Ascending aorta (tissue), 2 donors: ENCODE measurements at places on chromosomes 16 and 17. TPM values are rescaled to one million over a fixed set of nuclear protein-coding genes. Genes with fewer than 3 reads are reported as not detected.

QPRT gene
- total RNA-seq, result 5.7 TPM

MMP25 gene
- total RNA-seq, result 0.21 TPM

GRCh38 chr16:16073891-16074881 is 124.8 kb downstream of the ABCC1 start:
- DNase-seq, result no peak

DNA sequence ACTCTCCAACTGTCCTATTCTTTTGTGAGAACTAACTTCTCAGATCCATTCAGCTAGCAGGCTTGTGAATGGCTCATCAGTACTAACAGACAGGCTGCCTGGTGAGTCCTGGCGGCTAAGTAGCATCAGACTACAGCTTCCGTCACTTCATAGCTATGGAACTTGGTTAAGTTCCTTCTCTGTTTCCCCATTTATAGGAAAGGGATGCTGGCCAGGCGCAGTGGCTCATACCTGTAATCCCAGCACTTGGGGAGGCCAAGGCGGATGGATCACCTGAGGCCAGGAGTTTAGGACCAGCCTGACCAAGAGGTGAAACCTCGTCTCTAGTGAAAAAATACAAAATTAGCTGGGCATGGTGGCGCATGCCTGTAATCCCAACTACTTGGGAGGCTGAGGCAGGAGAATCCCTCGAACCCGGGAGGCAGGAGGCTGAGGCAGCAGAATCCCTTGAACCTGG is 49.9 kb upstream of the TANGO6 start:
- no peak for DNase-seq

GRCh38 chr17:5832886-5833285 is 237.3 kb upstream of the WSCD1 start:
- DNase-seq, result no peak

DNA sequence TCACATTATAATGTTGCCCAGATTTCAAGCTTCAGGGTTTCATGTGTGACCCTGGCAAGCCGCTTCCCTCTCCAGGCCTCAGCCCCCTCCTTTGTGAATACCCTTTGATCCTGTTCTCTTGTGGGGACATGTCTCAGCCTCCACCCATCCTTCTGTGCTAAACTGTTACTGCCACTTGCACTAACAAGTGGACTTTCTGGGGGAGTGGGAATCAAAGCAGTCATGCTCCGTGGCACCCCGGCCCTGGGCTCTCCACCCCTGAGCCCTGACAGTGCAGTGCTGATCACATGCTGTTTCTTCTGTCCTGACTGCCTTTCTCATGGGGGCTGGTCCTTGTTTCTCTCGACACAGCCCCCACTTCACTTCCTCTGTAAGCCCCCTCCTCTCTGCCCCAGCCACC is 9.7 kb upstream of the DCAF7 start:
- DNase-seq, result peak; percentile 34

DNA sequence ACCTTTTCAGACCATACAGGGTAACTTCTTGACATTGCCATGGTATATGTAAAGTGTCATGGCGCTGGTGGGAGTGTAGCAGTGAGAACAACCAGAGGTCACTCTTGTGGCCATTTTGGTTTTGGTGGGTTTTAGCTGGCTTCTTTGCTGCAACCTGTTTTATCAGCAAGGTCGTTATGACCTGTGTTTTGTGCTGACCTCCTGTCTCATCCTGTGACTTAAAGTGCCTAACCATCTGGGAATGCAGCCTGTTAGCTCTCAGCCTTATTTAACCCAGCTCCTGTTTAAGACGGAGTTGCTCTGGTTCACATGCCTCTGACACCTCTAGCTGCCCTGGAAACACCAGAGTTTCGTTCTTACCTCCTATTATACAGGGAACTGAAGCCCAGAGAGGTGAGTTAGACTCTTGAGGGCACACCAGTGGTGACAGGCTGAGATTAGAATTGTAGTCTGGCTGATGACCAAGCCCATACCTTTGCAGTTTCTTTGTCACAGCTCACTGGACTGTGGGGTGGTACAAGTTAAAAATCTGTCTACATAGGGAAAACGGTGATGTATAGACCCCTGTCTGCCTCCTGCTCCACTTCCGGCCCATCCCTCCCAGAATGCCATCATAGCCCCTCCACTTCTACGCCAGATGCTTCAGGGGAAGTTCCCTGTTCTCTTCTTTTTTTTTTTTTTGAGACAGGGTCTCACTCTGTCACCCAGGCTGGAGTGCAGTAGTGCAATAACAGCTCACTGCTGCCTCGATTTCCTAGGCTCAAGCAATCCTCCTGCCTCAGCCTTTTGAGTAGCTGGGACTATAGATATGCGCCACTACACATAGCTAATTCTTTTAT is 21.0 kb downstream of the KSR1 start:
- DNase-seq, result no peak

- no peak for DNase-seq
Observed at GRCh38 chr17:64099543-64099942, 30.4 kb downstream of the ERN1 start.

DNA sequence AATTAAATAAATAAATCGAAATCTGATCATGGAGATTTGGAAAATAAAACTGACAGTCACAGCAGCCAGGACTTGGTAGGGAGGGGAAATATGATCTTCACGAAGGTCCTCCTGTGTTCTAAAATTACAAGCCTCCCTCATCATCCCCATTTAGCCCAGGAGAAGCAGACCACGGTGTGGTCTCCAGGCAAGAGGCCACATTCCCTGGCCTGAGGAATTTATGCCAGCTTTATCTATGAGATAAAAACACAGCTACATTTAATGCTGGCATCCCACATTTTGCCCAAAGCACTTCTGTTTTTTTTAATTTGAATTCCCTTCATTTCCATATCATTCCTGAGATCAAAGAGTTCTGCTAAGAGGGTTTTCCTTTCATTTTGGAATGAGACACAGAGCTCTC is 43.2 kb downstream of the ABCC12 start:
- no peak for DNase-seq

DNA sequence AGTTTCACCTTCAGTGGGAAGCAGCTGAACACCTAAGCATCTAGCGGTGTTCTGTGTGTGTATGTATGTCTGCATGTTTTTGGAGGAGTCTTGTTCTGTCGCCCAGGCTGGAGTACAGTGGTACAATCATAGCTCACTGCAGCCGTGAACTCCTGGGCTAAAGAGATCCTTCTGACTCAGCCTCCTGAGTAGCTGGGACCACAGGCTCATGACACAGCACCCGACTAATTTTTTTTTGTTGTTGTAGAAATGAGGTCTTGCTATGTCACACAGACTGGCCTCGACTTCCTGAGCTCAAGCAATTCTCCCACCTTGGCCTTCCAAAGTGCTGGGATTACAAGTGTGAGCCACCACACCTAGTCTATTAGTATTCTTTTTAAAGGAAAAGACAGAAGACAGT is 30.2 kb upstream of the FAAP100 start:
- no peak for DNase-seq

GRCh38 chr17:65589321-65589720 is 27.9 kb upstream of the AXIN2 start:
- DNase-seq, result no peak

DNA sequence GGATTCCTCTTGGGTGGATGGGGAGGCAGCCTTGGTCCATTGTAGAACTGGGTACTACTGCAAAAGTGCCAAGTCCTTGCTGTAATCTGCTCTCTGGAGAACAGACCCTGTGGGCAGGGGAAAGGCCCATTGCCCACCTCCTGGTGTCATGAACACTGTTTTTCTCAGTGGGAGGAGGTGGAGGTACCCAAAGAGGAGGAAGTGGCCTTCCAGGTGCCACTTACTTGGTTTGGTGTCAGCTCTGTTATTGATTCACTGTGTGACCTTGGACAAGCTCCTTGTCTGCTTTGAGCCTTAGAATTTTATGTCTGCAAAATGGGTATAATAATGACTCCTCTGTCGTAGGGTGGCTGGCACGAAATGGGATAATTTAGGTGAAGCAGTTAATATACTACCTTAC is 55.8 kb downstream of the PLCG2 start:
- no peak for DNase-seq

DNA sequence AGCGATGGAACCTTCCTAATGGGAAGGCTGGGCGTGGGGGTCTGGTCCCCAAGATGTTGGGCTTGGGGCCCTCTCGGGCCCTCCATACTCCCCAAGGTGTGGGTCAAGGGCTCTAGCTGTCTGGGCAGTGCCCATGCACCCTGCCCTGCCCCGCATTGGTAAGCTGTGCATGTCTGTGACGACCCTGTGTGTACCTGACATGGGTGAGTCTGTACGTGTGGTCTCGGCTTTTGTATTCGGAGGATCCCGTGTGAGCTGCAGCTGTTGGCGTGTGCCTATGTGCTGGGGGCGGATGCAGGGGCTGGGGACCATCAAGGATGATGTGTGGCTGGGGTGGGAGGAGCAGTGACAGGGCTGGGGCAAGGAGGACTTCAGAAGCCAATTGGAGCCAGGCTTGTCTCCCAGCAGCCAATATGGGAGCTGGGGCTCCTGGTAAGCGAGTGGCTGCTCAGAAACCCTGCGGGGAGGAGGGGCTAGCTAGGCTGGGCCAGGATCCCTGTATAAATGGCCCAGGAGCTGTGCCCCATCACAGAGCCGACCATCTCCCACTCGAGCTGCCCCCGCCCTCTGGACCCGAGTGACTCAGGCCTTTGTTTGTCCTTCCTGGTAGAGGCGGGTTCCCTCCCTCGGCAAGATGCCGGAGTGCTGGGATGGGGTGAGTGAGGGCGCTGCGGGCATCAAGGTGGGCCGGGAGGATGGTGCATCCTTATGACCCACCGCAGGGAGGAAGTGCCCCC is at the start of gene NDRG4:
Gene NDRG4 (plus strand): TSS at position 529 of the 737 bp plus-strand sequence. CDS start 106 bp downstream, at position 635.
- DNase-seq, result peak; percentile 77

DNA sequence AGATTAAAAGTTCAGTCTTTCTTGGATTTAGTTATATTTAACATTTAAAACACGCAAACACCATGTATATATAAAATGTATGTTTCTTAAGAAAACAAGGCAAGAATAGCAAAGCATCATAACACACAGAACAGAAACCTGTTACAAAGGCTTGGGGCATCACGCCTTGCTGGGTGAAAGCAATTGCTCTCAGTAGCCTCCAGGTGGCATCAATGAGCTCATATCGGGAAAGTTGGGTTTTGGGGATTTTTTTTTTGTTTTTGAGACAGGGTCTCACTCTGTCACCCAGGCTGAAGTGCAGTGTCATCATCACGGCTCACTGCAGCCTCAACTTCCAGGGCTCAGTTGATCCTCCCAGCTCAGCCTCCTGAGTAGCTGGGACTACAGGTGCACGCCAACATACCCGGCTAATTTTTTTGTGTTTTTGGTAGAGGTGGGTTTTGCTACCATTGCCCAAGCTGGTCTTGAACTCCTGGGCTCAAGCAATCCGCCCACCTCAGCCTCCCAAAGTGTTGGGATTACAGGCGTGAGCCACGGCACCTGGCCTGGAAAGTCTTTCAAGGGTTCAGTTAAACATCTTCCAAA is 56.9 kb downstream of the CYB5D2 start:
- DNase-seq, result peak; percentile 59

DNA sequence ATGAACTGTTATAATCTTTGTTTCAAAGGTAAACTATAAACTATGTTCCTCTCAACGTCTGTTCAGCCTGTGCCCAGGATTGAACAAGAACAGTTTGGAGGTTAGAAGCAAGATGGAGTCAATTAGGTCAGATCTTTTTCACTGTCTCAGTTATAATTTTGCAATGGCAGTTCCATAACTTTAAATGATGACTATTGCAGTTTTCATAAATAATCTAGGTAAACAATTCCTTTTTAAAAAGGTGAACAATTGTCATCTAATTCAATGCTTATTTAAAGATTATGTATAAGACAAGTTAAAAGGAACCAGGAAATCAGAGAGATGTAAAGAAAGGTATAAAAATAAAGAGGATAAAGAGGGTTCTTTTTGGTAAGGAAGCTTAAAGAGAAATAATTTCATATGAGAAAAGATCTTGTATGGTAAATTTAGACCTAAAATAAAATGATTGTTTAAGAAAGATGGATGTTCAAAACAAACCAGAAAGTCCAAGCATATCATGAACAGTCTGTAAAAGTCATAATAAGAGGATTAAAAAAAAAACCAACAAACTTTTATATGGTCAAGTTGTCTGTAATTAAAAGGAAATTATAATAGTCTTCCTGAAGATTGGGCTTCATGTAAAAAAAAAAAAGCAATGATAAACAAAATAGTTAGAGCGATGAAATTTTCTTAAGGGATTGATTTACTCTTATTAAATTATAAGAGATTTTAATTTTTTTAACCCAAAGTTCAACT is 6.1 kb downstream of the KRTAP4-9 start:
- no peak for DNase-seq

- DNase-seq, result peak; percentile 63
Observed at GRCh38 chr17:45130681-45131615, 1.4 kb downstream of the PLCD3 start.

DNA sequence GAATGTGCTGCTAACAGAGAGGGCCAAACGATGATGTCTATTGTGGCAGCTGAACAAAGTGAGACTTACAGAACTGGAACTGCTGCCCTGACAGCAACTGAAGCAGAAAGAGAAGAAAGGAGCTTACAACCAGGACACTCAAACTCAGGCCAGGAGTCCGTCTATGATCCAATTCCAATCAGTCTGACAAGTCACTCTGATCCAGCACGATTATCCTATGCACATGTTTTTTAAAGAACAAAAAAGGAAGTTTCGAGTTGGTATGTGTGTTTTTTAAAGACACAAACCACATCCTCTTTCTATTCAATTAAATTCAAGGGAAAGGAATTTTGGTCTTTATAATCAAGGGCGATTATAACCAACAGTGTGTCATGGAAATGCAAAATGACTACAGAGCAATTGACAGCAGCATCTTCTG is 42.4 kb upstream of the MTMR4 start:
- no peak for DNase-seq

GRCh38 chr16:62712566-62712965 is 676.3 kb upstream of the CDH8 start:
- DNase-seq, result no peak
